ENCODE measurements at places on chromosomes 1 and 21. TPM values are rescaled to one million over a fixed set of nuclear protein-coding genes. Genes with fewer than 3 reads are reported as not detected.

DNA sequence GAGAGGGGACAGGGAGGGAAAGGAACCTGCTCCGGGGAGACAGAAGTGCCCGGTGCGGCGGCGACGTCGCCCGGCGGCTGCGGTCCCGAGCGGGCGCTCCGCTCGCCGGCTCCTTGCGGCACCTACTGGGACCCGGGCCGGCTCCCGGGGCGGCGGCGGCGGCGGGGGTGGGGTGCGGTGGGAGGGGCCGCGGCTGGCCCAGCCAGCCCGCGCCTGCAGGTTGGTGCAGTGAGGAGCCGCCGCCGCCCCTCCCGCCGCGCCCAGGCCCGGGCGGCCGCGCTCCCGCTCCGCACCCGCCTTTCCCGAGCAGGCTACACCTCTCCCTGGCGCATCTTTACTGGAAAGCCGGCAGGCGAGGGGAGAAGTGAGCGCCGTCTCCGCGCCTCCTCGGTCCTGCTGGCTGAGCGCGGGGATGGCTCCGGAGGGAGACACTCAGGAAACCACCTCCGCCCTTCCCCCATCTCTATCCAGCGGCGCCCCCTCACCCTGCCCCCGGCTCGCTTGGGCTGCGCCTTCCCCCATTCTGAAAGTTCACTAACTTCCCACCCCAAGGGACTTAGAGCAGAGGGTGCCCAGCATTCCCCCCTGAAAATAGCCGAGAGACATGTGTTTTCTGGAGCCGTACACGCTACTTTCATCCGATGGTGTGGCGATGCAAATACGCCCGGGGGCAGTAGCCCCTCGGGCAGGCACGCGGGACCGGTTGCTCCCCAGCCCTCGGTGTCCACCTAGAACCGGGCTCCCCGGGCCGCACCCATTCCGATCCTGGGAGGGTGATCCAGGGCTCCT, at the start of gene PLD5:
Gene PLD5, minus strand, starts transcription at position 127 of the 789 bp plus-strand sequence.
- DNase-seq: peak; percentile 27

The WASF2 gene
- total RNA-seq: 99.3 TPM

The ANXA9 gene
- 1.2 TPM for total RNA-seq

The JAM2 gene
- 4.8 TPM for total RNA-seq

GRCh38 chr1:173405281-173405680, 71.9 kb upstream of the PRDX6 start:
- DNase-seq: no peak

DNA sequence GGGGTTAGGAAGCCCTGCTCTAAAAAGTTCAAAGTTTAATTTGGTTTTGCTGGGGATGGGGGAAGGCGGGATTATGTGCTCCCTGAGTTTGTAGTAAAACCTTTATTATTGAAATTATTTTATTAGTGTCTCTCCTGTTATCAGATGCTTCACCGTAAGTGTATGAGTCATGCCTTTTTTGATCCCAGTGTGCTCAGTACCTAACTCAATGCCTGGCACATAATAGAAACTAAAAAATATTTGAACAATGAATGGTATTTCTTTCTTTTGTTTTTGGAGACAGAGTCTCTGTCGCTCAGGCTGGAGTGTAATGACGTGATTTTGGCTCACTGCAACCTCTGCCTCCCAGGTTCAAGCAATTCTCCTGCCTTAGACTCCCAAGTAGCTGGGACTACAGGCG, 6.4 kb downstream of the SNRPE start:
- no peak for DNase-seq

DNA sequence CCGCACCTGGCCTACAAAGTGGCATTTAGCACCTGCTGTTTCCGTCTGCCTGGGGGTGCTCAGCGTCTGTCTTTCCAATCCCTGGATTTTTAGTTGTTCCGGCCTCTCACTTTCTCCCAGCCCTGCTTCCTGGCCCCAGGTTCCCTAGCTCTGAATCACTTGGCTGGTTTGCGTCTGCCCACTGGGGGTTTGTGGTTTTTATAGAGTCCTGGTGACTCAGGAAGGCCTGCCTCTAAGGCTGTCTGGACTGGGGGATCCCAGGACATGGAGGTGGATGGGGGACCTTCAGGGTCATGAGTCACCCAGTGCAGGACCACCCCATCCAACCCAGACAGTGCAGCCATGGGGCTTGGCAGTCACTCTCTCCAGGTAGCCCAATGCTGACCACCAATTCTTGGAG, 53.5 kb downstream of the MRPL37 start:
- no peak for DNase-seq

- no peak for DNase-seq
These were observed 49.0 kb downstream of the CCN1 start for GRCh38 chr1:85629532-85629920.

Measured in mesothelial cell of epicardium (in vitro differentiated cells).